T-helper 17 cell (primary cell): ENCODE measurements at places on chromosomes 1 and 21.

DNA sequence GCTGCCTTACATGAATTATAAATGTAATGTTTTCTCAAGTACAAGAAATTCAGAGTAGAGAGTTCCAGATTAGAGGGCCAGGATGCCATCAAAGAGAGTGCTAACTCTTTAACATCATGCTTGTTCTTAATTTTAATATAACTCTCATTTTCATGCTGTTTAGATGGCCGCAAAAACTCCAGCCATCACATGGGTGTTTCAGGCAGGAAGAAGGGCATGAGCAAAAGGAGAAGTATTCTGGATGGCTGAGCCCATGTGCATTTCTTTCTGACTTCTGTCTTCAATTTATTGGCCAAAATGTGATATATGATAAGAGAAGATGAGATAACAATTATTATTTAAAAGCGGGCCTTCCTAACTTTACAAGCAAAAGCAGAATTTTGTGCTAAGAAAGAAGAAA is 1328.6 kb downstream of the MRPL39 start:
- DNase-seq = no peak

GRCh38 chr1:8061673-8062386 is 35.7 kb upstream of the ERRFI1 start:
- no peak for DNase-seq

DNA sequence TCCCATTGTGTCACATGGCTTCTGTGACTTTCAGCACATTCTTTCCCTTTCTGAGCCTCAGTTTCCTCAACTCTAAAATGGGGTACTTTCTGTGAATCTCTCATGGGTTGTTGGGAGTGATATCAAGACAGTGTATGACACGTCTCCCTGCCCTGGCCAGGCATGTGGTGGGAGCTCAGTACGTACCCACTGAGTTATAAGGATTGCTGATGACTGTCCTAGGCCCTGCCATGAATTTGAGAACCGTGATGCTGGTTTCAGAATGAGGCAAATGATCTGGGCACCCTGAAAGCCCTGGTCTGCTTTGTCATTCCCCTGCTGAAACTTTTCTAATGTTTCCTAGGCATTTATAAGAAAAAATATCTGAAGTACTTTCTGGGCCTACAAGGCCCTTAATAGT is 3.6 kb downstream of the ZNF362 start:
- DNase-seq = no peak

DNA sequence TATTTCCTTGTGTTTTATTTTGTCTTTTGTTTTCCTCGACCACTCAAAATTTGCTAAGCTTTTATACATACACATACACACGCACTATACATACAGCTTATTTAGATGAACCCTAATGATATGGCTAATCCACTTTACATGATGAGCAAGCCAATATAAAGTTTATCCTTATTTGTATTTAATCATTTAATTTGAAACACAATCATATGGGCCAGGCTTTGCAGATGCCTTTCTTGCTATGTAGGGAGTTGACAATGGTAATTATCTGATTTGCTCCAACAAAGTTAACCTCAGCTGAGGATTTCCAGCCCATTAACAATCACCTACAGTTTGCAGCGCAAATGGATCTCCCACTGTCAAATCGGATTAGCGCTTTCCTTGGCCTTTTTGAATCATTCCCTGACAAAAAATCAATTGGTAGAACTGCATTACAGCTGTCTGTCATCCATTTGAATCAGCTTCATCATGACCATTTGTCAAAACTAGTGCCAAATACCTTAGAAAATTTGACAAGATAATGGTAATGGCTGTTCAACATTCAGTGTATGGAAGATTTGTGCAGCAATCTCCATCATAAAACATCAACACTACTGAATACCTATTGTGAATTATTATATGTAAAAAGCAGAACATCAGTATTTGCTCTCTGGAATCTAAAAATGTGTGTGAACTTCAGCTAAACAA is 352.6 kb downstream of the MRPL39 start:
- DNase-seq = no peak

GRCh38 chr1:181406989-181407388 is 76.3 kb upstream of the CACNA1E start:
- no peak for DNase-seq

- DNase-seq = no peak
These were observed 99.4 kb upstream of the SLC45A1 start for GRCh38 chr1:8218351-8219092.

DNA sequence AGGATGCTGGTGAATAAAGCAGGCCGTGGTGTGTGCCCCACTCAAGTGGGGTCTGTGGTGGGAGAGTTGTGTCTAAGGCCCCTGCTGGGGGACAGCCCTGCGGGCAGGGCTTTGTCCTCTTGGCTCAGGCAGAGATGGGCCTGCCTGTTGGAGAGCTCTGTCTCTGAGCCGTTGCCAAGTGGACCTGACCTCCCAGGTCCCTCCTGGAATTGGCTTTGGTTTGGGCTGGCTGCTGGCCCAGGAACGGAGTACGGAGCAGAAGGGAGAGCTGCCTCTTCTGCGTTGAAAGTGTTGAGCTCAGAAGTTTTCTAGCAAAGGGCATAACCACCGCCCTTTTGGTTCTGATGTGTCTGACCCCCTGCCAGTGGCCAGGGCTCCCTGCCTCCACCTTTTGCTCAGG is 153.9 kb downstream of the PEX14 start:
- DNase-seq = no peak

GRCh38 chr1:203582568-203582967 is 44.1 kb upstream of the ATP2B4 start:
- DNase-seq = no peak

GRCh38 chr1:70779571-70779970 is 268.0 kb downstream of the PTGER3 start:
- DNase-seq = no peak

- DNase-seq = no peak
These were observed 73.5 kb downstream of the NOS1AP start for GRCh38 chr1:162142968-162143367.

DNA sequence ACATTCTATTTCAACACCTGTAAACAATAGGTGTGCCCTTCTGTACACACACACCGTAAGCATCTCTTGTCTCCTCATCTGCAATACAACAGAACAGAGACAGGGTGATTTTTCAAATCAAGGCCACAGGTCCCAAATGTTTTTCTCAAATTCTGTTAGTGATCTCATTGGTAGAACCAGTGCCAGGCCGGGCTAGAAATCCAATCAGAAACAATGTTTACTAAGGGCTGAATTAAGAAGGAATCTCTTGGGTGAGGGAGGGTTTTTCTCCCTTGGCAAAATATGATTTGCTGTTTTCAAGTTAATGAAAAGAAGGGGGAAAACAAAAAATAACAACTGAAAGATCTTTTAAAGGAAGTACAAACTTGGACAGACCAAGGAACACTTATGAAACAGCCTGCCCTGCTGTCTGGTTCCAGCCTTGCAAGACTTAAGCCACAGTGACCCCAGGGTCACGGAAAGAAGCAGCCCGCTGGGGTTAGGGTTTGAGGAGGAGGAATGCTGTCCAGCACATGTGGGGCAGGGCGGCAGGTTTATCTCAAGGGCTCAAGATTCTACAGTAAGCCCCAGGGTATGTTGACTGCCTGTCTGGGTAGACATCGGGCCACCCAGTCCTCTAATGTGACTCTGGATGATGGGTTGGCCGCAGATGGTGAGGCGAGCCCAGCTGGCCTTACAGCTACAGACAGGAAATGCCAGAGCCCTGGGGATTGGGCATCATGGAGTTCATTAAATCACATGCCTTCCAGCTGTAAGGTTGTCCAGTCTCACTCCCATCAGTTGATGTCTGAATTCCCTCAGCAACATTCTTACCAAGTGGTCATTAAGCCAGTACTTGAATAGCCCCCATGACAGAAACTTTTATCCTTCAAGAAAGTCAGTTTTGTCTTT is 73.3 kb upstream of the SLC44A3 start:
- DNase-seq = no peak

GRCh38 chr21:42624095-42624790 is 29.2 kb upstream of the PDE9A start:
- no peak for DNase-seq

DNA sequence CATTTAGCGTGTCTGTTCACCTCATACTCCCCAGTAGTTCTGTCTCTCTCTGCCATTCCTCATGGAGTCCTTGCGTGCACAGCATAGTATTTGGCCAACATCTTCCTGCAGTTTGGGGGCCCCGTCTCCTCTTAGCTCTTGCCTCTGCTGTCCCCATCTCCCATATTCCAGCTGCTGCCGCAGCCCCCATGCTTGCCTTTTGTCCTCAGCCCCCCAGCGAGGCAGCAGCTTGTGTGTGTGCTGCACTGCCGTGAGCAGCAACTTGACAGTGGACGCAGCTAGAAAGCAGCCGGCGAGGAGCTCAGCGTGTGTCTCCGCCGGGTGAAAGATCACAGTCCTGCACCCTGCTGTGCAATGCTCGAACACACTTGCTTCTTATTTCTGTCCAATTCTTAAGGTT is 164.2 kb upstream of the COL6A1 start:
- no peak for DNase-seq

- DNase-seq = no peak
These were observed 1252.1 kb downstream of the NCAM2 start for GRCh38 chr21:22250355-22250754.

DNA sequence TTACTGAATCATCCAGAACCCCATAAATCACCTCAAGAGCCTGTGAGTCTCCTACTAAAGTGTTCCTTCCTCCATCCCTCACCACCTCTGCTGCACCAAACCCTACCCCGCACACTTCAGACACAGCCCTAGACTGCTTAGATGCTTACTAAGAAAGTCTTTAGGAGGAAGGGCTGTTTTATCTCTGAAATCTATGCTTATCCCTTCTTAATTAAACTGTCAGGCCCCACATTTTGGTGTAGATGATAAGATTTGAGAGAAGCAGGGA is 216.8 kb upstream of the SGIP1 start:
- no peak for DNase-seq

- peak; percentile 51 for DNase-seq
These were observed 15.5 kb upstream of the CD247 start for GRCh38 chr1:167533851-167534300.

DNA sequence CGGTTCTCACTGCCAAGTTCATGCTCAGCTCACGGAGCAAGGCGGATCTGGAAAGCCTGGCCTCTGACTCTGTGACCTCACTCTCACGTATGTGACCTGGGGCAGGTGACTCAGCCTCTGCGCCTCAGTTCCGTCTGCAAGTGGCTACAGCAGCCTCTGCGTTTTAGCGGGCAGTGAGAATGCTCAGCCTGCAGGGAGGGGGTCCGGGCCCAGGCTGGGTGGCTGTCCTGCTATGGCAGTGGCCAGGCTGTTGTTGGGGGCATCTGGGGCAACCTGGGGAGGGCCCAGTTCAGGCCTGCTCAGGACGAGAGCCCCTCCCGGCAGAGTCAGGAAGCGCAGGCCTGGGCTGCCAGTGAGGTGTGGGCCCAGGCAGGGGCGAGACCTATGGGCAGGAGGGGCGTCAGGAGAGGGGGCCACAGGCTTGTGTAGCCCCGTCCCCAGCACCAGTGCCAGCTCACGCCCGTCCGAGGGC is 27.9 kb downstream of the ARHGEF16 start:
- no peak for DNase-seq

DNA sequence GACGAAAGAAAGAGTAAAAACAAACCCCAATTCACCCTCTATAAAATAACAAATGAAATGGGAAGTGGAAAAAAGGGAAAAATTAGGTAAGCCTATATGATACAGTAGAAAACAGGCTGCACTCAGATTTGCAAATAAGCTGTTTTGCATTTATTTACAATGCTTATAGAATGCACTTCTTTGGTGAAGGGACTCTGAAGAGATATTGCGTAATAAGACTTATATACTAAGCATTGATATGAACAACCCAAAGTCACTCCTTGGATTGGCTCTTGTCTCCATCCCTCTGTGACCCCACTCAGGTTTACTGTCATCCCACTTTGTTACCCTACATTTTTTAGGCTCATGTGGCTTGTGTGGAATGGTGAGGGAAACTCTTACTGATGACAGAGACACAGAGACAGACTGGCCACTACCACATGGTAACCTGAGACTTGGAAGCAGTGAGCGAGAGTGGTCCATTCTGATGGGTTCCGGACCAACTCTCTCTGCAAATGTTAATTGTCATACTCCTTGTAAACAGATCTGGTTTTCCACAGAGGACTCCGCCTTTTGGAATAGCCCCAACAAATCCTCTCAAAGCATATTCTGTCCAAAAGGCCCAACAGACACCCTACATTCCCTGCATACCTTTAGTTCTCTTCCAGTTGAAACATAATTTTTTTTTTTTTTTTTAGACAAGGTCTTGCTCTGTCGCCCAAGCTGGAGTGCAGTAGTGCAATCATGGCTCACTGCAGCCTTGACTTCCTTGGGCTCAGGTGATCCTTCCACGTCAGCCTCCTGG is 11.0 kb downstream of the GSTM5 start:
- no peak for DNase-seq

GRCh38 chr21:37670883-37671282 is 245.4 kb downstream of the KCNJ6 start:
- no peak for DNase-seq

- no peak for DNase-seq
These were observed 2.5 kb upstream of the DCAF8 start for GRCh38 chr1:160264795-160265307.

DNA sequence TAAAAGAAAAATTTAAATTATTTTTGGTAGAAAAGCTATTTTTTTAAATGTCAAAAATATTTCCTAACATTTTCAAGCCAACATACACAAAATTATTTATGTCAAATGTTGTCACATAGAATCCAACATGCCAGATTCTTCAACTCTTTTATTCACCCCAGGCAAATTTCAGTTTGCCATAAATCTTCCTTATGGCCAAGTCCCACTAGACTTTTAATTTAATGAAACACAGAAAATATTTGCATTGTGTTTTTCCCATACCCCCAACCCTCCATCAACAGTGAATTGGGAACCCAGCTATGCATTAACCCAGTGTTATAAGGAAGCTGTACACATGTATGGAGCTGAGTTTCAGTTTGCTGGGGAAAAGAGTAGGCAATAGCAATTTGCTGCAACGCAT is 41.4 kb downstream of the DUSP10 start:
- DNase-seq = no peak

DNA sequence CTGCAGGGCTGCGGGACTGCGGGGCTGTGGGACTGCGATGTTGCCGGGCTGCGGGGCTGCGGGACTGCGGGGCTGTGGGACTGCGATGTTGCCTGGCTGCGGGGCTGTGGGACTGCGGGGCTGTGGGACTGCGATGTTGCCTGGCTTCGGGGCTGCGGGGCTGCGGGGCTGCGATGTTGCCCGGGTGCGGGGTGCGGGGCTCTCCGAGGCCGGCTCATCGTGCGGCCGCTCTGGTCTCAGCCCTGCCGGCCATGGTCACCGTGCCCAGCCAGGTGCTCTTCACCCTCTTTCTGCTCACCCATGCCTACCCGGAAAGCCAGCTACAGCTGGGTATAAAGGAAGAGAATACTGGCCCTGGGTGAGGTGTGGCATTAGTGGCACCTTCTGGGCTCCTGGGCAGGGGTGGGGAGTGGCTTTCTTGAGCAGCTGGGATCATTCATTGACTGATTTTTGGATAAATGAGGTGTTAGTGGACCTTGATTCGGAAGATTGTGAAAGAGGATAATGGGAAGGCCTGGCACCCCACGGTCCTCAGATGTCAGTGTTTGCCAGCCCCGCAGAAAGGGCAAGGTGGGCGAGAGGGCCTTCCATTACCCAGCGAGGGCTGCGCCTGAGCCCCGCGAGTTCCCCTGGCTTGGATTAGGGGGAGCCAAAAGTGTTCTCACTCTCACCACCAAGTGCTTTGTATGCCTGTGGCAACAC is 36.3 kb downstream of the COQ8A start:
- DNase-seq = no peak

- no peak for DNase-seq
These were observed 187.9 kb downstream of the DAB1 start for GRCh38 chr1:57235730-57236510.

- no peak for DNase-seq
These were observed 17.3 kb downstream of the NOC2L start for GRCh38 chr1:941588-942383.

GRCh38 chr1:226409392-226409791 is 1.5 kb upstream of the PARP1 start:
- DNase-seq = no peak

- no peak for DNase-seq
These were observed 45.0 kb downstream of the APP start for GRCh38 chr21:26125433-26126167.
